Liver (tissue), 10 donors: ENCODE measurements at places on chromosomes 5 and 9. TPM values are rescaled to one million over a fixed set of nuclear protein-coding genes. Genes with fewer than 3 reads are reported as not detected.

DNA sequence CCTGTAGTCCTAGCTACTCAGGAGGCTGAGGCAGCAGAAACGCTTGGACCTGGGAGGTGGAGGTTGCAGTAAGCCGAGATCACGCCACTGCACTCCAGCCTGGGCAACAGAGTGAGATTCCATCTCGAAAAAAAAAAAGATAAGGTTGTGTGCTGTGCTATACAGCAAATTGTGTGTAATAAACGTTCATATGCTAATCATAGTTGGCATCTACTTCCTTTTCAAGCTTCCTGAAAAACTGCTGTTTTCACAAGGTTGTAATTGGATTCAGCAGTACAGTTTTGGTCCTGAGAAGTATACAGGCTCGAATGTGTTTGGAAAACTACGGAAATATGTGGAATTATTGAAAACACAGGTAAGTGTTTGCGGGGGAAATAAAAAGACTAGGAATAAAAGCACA is 25.5 kb downstream of the OTULINL start:
- no peak overlapping the region for H3K4me3 ChIP-seq
- H3K4me1 ChIP-seq = no peaks in the 10 kb centered on the region
- peaks cover 2% of the 10 kb centered on the region for H3K36me3 ChIP-seq

DNA sequence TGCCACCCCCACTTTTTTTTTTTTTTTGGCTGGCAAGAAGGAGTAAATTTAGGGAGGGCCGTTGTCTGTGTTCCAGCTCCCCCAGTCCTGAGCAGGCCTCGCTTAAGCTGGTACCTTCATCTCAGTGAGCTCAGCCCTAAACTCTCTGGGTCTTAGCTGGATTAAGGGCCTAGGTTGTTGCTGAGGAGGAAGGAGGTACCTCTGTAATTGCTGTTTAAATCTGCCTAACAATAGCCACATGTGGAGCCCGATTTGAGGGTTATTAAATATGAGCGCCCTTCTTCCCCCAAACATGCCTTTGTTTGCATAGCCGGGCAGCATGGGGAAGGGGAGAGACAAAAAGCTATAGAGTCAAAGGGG is 179.0 kb upstream of the PITX1 start:
- no peak overlapping the region for H3K4me3 ChIP-seq
- DNase-seq = no peak
- no peak overlapping the region for H3K27ac ChIP-seq
- H3K4me1 ChIP-seq = no peaks in the 10 kb centered on the region
- H3K36me3 ChIP-seq = no peaks in the 10 kb centered on the region

Gene DOCK8
- 22.6 TPM for total RNA-seq

- H3K27me3 ChIP-seq = no peaks in the 10 kb centered on the region
- no peak for DNase-seq
- no peak overlapping the region for H3K27ac ChIP-seq
These were observed 86.9 kb upstream of the CTNNA1 start for GRCh38 chr5:138666226-138666742.

GRCh38 chr9:75238311-75238976 is 150.1 kb downstream of the OSTF1 start:
- DNase-seq = no peak
- H3K4me1 ChIP-seq = peaks cover 11% of the 10 kb centered on the region
- no peak overlapping the region for H3K4me3 ChIP-seq
- H3K27ac ChIP-seq = no peak overlapping the region

DNA sequence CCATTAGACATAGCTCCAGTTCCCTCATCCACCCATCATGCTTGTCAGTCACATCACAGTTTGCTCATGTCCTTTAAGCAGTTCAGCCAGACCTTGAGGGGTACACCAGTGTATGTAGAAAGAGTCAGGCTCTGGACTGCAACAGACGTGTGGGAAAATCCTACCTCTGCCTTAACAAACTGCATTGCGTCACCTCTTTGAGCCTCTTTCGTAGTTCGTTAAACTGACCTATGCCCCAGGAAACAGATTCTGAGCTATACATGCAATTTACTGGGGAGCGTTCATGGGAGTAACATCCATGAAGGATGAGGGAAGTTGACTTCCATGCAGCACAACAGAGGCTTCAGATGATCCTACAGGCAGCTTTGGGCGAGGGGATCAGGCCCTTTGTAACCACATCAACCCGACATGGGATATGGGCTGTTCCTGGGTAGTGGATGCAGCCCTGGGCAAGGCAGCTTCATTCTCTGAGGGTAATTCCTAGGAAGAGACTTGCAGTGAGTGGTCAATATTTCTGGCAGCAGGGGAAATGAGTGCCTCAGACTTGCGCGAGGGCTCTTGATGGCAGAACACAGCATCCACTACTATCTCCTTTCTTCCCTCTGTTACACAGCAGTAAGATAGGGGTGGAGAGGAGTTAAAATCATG is 4.3 kb downstream of the SPINK4 start:
- no peak overlapping the region for H3K4me3 ChIP-seq
- no peaks in the 10 kb centered on the region for H3K4me1 ChIP-seq
- H3K27me3 ChIP-seq = no peaks in the 10 kb centered on the region
- no peaks in the 10 kb centered on the region for H3K36me3 ChIP-seq

Gene FRMD3
- 0.75 TPM for total RNA-seq

Gene FOXD4L4
- 0.05 TPM for total RNA-seq
